Cerebellar nuclear complex (tissue), 1 donor: ENCODE measurements at places on chromosomes 5 and 9.

DNA sequence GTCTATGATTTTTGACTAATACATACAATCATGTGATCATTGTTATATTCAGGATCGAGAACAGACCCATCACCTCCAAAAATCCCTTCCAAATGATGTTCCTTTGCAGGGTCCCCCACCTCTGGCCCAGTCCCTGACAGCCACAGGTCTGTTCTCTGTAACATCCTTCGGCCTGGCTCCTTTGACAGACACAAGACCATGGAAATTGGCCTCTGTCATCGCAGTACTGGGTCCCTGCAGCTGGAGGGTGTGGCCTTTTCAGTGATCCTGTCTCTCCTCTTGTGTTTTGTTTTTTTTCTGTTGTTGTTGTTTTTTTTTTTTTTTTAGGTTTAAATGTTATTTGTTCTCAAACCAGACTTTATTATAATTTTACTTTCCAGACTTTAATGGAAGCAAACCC is 27.4 kb upstream of the ANKRD33B start:
- DNase-seq = no peak

GRCh38 chr9:83424831-83425230 is 113.4 kb downstream of the FRMD3 start:
- no peak for DNase-seq

- DNase-seq = no peak
These were observed 13.3 kb upstream of the STING1 start for GRCh38 chr5:139495638-139496435.

GRCh38 chr5:32499261-32499660 is 54.7 kb upstream of the ZFR start:
- DNase-seq = no peak

GRCh38 chr5:141883892-141884318 is 5.7 kb upstream of the PCDH1 start:
- DNase-seq = no peak

DNA sequence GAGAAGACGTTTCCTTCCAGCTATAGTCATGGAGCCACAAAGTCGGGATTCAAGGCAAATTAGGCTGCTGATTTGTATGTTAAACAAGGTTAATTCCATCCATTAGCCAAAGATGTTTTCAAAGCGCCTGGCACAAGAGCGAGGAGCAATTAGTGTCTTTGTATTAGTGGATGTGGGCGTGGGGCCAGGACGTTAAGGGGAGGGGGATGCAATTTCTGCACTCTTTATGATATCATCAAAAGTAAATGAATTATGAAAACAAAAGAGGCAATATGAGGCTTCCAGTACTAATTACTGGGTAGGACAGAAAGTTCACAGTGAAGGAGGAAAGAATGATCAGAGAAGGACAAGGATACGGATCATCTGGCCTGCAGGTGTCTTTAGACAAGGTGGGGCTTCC is 230.9 kb upstream of the MSX2 start:
- no peak for DNase-seq

- no peak for DNase-seq
These were observed 729 bp upstream of the TMEM38B start for GRCh38 chr9:105693435-105694189.

DNA sequence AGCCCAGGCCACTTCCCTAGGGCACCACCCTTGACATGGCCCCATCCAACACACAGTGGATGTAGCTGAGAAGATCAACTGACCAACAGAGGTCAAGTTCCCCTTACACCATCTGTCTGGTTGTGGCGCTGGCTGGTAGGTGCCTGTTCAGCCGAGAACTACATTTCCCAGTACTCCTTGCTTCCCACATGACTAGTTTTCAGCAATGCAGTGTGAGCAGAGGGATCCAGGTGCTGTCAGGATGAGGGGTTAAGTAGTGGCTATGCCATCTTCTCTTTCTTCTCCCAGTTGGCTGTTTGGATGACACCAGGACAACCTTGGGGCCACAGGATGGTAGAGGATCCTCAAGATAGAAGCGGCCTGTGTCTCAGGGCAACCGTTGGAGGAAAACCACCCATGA is 48.6 kb upstream of the SH3PXD2B start:
- no peak for DNase-seq

DNA sequence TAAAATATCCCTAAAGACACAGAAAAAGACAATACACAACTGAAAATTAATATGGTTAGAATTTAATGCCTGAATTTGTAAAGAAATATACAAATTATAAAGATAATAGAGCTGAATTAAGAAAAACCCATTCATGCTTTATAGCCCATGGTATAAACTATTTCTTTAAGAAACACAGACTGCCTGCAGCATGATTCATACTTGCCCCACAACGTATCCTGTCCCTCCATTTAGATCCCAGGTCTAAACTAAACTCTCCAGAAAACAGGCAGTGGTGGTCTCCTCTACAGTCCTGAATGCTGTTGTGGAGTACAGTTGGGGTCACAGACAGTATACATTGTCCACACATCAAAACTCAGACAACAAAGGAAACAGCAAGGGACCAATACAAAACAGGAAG is 24.8 kb downstream of the IL6ST start:
- DNase-seq = no peak

DNA sequence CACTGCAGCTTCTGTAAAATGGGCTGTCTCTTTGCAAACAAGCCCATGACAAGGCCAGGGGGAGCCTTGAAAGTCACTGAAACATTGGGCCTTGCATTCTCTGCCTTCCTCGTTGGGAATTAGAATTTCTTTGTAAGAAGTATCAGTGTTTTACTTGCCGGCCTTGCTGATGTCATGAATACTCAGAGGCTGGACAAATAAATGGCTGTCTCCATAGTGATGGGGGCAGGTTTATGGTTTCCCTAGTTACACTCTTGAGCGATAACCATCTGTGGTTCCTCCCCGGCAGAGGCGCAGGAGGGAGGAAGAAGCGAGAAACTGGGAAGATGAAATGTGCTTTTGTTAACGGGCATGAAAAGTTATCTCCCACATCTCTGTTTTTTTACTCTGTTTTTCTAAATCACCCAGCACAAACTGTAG is 272.7 kb upstream of the PANK3 start:
- DNase-seq = no peak

- DNase-seq = no peak
These were observed 236.5 kb upstream of the IL12B start for GRCh38 chr5:159566832-159567231.

DNA sequence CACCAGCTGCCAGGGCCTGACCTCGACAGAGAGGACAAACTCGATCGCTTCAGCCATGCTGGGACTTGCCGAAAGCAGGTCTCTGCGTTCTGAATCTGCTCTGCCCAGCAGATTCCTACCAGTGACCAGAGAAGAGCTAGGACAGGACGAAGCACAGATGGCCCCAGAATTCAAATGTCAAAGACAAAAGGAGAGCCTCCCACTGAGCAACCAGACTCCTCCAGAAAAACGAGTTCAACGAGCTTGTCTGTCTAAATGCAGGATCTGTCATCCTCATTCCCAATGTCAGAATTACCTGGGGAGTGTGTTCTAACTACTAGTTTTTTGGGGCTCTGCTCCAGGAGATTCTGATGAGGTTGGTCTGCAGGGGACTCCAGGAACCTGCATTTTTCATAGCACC is 13.4 kb downstream of the AK8 start:
- no peak for DNase-seq

GRCh38 chr9:131728961-131729360 is 10.9 kb downstream of the RAPGEF1 start:
- DNase-seq = no peak

DNA sequence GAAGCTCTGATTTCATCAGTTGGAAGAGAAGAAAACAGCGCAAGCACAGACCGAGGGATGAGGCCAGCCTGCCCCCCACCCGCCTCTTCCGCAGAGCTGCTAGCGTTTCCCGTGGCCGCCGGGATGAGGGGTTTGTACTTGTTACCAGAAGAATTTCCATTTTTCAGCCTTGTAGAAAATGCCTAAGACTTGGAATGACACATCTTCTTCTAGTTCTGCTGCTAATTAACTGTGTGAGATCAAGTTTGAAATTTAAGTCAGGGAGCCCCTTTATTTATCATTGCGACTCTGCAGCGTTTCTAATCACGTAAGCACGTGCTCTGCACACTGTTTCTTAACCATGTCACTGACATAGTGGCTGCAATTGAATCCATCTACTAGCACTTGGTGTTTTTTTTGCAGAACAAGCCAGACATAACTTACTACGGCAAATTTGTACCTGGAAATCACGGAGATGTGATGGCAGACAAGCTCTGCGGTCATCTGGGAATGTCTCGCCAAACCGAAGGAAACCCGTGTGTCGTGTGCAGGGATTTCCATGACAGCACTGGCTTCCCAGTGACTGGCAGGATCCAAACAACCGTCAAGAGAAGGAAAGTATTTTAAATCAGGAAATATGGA is 41.8 kb upstream of the ROR2 start:
- DNase-seq = no peak

GRCh38 chr5:177486256-177486655 is 11.1 kb downstream of the PDLIM7 start:
- DNase-seq = no peak

- DNase-seq = no peak
These were observed 8.5 kb upstream of the TMEM268 start for GRCh38 chr9:114602620-114603019.
